ENCODE measurements at places on chromosomes 12 and 14. TPM values are rescaled to one million over a fixed set of nuclear protein-coding genes. Genes with fewer than 3 reads are reported as not detected.

- DNase-seq = no peak
Measured at GRCh38 chr12:87931812-87932211, 97.4 kb downstream of the C12orf50 start.

GRCh38 chr12:79451365-79451764, 239.4 kb downstream of the PAWR start:
- no peak for DNase-seq

Gene TPPP2
- not detected for total RNA-seq

- no peak for DNase-seq
Measured at GRCh38 chr12:41049033-41049432, 139.1 kb upstream of the PDZRN4 start.

DNA sequence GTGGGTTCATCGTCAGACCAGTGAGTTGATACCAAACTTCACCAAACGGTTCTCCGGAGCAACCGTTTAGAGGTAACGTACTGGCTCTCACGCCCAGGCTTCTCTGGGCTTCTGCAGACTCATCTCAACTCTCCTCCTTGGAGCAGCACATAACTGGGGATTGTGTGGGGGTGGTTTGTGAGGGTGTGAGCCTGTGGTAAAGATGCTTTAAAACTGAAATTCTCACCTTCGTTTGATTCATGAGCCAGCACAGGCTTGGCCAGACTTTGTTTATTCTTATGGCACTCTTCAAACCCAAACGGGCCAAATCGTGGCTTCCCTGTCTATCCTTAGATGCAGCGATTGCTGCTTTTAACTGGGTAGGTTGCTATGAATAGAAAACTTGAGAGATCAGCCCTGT, 121.3 kb downstream of the SAMD4A start:
- DNase-seq = no peak

All from natural killer cell (primary cell).